ENCODE measurements at places on chromosomes 3 and 15.
A peak's percentile ranks its signal among the peaks of the same experiment; 100 is the strongest.

DNA sequence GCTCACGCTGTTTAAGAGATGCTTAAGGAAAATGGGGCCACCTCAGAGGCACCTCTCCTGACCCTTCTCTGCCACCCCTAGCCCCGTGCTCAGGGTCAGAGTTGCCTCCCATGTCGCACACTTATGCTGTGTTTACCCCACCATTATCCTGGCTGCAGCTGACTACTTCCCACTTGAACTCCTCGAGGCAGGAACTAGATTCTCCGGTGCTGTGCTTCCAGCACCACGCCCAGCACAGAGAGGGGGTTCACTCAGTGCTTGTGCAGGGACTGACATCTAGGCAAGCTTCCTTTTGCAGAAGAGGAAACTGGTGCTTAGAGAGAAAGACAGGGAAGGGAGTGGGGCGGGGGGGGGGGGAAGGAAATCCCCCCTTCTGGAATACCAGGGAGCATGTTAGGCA is 340.1 kb downstream of the RORA start:
- no peak for DNase-seq

- DNase-seq = peak; percentile 54
Measured at GRCh38 chr3:16462679-16463078, 50.8 kb downstream of the RFTN1 start.

GRCh38 chr3:145953316-145953715 is 207.7 kb downstream of the PLOD2 start:
- no peak for DNase-seq

DNA sequence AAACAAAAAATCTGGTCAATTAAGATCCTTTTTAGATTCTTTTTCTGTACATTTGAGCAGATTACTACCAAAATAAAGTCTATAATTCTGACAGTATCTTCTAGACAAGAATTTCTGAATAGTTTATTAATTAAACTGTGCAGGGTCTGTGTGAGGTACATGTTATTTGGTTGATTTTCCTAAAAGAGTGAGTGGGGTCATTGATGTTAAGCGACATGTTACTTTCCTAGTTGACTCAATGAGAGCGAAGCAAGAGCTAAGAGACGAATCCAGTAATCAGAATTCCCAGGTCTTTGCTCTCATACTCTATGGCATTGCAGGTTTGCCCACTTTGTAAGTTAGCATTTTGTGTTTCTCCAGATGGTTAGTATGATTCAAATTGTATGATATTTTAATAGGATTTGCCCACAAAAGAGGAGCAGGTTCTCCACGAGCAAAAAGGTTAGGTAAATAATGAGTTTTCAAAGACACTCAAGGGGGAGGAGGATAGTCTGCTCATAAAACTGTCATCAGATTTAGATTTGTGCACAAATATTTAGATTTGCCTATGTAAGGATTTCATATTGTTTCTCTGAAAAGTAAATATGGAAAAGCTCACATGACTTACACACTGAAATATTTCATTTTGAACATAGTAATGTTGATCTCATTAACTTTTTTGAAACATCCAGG is 217.2 kb upstream of the CGNL1 start:
- DNase-seq = no peak

DNA sequence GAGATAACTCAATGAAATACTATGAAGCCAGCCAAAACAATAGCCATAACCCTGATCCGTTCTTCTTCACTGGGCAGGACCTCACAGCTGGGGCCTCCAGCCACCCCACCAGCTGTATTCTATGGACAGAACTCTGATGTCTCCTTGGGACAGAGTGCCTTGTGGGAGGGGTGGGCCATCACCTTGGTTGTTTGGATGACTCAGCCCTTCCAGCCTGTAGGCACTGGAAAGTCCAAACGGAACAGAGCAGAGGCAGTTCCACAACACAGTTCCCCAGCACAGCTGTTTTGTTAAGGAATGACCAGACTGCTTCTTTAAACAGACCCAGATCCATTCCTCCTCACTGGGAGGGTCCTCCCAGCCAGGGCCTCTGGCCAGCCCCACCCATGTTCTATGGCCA is 31.9 kb upstream of the ZBED2 start:
- DNase-seq = no peak

Measured in hematopoietic multipotent progenitor cell treated with erythropoietin and hydrocortisone succinate and interleukin-3 and kit ligand, for 6 days (in vitro differentiated cells).